Stimulated activated CD8-positive, alpha-beta memory T cell treated with anti-CD3 and anti-CD28 coated beads, Interleukin-4, amount 100 ng/mL, for 48 hours (primary cell): ENCODE measurements at places on chromosomes 1 and 21.

GRCh38 chr1:67371681-67372080, 58.5 kb downstream of the SERBP1 start:
- no peak for DNase-seq

DNA sequence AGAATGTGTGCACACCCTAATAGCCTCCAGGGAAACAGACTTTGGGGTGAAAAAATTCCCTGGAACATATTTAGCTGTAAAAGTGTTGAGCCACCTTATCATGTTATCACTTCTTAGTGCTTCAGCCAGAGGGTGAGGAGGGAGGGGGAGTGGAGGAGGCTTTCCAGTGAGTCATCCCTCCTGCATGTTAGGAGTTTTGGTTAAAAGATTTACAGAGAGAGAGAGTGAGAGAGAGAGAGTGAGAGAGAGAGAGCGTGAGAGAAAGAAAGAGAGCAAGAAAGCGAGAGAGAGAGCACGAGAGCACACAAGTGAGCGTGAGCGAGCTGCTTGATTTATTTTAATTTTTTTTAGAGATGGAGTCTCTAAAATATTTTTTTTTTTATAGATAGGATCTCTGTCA, 13.5 kb upstream of the CACNA1E start:
- DNase-seq = no peak

- DNase-seq = no peak
These were observed 473.4 kb downstream of the CAMTA1 start for GRCh38 chr1:7258589-7259135.

- DNase-seq = no peak
These were observed 295.5 kb upstream of the PROX1 start for GRCh38 chr1:213692321-213692720.
